ENCODE measurements at places on chromosomes 2 and 18.

DNA sequence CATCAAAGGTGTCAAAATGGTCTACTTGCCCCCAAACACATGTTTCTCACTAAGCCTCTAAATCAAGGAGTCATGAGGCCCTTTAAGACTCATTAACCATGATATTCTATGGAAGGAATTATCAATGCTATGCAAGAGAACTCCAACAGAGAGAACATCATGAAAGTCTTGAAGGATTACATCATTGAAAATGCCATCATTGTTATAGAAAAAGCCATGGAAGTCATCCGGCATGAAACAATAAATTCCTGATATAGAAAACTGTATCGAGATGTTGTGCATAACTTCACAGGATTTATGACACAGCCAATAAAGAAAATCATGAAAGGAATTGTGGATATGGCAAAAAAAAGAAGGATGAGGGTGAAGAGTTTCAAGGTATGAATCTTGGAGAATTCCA, 1363.6 kb upstream of the CDH2 start:
- no peak for DNase-seq

DNA sequence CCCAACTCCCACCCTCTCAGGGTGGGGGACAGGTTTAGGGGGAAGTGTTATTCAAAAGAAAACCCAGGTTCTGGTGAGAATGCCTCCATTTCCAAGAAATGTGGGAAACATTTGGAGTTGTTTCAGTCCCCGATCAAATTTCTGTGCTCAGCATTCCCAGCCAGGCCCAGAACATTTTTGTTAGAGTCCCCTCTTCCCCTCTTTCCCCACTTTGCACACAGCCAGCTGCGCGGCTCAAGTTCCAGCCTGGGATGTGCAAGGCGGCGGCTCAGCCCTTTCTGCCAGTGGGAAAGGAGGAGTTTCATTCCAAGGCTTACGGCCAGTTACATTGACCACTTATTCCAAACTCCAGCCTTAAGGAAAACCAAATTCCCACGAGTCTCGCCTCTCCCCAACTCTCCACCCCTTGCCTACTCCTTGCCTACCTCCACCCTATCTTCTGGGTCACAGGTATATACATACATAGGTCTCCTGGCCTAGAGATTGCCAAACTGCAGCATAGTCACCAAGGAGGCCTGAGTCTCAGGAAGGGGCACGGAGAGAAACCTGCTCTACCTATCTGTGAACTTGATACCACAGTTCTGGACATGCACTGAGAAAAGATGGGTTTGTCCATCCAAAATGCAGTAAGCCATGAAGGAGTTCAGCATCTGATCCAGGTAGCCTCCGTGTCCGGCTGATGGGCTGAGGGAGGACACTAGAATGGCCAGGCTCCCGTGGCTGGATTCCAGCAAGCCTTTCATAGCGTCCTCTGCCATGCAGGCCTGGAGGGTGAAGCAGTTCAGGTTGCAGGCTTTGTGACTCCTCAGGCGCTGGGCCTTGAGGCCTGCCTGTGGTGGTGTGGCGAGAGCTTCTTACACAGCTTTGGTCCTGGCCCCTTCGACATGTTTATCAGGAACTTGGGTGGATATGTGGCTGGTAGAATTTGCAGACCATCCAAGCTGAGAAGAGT, 154.5 kb downstream of the ZFP36L2 start:
- DNase-seq: no peak

- DNase-seq: no peak
These were observed 53.5 kb downstream of the DARS1 start for GRCh38 chr2:135931776-135932443.

DNA sequence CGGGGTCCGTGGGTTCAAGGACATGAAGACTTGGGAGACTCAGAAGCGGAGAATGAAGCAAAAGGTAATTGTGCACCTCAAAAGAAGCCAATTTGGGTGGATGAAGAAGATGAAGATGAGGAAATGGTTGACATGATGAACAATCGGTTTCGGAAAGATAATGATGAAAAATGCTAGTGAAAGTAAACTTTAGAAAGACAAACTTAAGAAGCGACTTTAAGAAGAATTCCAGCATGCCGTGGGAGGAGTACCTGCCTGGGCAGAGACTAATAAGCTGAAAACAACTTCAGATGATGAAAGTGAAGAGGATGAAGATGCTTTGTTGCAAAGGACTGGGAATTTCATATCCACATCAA, 43.5 kb downstream of the PSTPIP2 start:
- DNase-seq: no peak

GRCh38 chr2:196592331-196592910, 47.1 kb upstream of the CCDC150 start:
- peak; percentile 9 for DNase-seq

- DNase-seq: no peak
These were observed 99.8 kb downstream of the ZNF236 start for GRCh38 chr18:76922107-76922506.

DNA sequence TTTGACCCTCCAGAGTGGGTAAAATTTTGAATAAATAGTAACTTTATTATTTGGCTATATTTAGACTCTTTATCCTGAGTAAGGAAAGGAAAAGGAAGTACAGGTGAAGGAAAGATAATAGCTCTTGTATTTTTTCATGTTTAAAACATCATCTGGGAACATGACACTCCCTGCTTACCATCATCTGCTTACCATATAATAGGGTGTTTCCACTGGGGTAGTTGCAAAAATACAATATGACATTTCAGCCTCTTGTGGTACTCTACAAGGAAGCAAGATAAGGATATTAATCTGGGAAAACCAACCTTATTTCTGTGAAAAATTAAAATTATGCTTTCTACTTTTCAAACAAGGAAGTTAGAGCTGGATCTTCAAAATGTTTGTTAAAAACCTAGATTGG, 9.9 kb downstream of the RELCH start:
- no peak for DNase-seq

GRCh38 chr2:86809481-86810121, 18.9 kb upstream of the CD8A start:
- no peak for DNase-seq

- DNase-seq: no peak
These were observed 165.7 kb downstream of the LNPK start for GRCh38 chr2:175836361-175836760.

DNA sequence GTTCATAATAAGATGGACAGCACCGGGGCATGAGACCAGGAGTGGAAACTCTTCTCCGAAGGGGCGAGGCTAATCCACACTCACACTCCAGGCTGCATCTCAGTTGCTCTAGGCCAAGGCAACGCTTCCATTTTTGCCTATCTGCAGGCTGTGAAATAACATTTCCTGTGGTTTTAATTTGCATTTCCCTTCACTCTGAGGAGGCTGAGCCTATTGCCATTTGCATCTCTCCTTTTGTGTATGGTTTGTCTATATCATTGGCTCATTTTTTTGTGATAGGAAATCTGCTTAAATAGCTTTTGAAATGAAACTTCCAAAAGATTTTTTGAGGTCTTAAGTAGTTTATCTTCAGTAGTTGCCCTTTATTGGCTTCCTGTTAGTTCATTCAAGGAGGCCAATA, 57.6 kb downstream of the TPGS2 start:
- DNase-seq: no peak

Data from activated naive CD4-positive, alpha-beta T cell treated with anti-CD3 and anti-CD28 coated beads, Interleukin-2, amount 50 U/mL, for 72 hours (primary cell).